ENCODE measurements at places on chromosomes 7 and 10.

GRCh38 chr7:6652446-6653011 is 15.4 kb downstream of the ZNF316 start:
- DNase-seq, result no peak

DNA sequence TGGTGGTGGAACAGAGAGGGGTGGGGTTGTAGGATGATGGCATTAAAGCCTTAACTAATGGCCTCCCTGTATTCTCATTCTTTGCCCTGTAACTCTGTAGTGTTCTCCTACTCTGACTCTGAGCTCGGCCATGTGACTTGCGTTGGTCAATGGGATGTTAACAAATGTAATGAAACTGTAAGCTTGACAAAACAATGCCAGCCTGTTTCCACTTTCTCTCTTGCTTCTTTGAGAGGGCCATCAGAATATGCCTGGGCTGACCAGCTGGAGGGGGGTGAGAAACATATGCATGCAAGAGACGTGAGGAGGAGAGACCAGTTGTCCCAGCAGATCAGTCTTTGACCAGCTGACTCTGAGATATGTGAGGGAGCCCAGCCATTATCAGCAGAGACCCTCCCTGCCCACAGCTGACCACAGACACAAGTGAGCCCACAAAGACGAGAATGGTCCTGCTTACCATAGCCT is 100.6 kb downstream of the ICA1 start:
- DNase-seq, result no peak

- no peak for DNase-seq
These were observed at the start of gene LANCL2 for GRCh38 chr7:55365205-55365674. TSS of gene LANCL2 (plus strand) at chr7:55365337. CDS start at chr7:55366026, 689 bp downstream.

GRCh38 chr10:124354411-124355382 is 64.0 kb downstream of the OAT start:
- DNase-seq, result peak; percentile 9

DNA sequence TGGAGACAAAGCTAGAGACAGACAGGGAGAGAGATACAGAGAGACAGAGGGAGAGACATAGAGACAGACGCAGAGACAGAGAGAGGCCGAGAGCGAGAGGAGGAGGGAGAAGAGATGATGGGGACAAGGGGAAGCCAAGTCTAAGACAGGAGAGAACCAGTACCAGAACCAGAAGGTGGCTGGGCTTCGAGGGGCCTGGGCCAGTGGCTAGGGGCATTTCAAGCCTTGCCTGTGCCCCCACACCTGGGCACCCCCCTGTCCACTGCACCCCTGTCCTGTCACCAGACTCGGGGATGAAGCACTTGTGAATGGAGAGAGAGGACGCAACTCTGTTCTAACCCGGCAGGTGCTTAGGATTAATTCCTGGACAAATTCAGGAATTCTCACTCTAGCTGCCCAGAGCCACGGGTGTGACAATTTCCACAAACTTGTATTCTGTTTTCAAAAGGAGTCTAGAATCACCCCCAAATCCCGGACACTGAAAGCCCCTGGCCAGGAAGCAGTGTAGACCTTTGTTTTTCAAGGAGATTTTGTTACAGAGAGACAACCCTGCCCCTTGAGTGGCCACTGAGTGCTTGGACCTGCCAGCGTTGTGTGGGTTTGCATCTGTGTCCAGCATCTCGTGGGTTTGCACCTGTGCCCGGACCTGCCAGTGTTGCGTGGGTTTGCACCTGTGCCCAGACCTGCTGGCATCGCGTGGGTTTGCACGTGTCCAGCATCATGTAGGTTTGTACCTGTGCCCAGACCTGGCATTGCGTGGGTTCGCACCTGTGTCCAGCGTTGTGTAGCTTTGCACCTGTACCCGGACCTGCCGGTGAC is 157.3 kb downstream of the WDR37 start:
- no peak for DNase-seq

DNA sequence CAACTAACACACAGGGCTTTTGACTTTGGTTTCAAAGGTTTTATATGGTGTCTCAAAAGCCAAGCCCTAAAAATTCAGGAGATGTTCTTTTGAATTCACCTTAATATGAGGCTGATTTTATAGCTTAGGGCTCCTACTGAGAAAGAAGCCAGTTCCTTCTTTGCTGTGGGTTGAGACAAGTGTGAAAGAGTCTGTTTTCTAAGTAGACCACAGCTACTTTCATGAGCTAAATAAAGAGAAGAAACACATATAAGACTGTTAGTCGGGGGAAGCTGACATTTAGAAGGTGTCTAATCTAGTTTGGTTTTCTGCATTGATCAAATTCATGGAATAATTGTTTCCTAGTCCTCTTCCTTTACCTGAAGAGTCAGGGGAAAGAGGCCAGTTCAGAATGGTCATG is 332.1 kb upstream of the CELF2 start:
- no peak for DNase-seq

DNA sequence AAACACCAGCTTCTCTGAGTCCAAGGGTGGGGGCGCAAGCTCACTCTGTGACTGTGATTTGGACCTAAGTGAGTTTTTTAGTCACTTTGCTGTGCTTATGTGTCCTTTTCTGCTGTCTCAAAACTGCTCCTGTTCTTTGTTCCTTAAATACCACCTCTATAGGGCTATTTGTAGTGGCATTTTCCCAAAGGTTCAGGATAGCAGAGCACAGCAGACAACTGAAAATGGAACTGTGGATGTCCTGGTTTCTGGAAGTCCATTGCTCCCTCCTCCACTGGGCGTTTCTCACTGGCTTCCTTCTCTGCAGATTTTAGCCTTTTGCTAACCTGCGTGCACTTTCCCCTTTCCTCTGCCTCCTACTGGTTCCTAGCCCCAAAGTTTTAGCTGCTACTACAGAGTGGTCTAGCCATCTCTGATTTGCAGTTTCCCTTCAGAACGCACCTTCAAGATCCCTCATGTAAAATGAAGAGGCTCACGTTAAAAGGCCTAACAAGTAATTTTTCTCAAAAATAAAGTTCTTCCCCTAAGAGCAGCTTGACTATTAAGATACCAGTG is 25.6 kb downstream of the BLVRA start:
- no peak for DNase-seq

DNA sequence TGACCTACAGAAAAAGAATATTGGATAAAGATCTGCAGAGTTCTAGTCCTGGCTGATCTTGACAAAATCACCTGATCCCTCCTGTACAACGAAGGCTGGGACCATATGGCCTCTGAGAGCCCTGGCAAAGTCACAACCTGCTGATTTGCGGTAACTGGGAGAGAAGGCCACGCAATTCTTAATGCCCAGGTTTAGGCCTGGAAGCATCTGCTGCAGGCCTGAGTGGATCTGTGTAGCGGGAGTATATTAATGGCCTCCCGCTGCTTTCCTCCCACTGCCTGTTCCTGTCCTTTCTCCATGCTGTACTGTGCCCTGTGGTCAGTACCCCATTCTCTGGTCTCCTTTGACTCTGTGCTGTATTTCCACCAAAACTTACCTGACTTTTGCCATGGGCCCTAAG is 24.2 kb downstream of the AKR1B1 start:
- DNase-seq, result no peak

- no peak for DNase-seq
These were observed 468.1 kb upstream of the NRP1 start for GRCh38 chr10:33802566-33802965.

DNA sequence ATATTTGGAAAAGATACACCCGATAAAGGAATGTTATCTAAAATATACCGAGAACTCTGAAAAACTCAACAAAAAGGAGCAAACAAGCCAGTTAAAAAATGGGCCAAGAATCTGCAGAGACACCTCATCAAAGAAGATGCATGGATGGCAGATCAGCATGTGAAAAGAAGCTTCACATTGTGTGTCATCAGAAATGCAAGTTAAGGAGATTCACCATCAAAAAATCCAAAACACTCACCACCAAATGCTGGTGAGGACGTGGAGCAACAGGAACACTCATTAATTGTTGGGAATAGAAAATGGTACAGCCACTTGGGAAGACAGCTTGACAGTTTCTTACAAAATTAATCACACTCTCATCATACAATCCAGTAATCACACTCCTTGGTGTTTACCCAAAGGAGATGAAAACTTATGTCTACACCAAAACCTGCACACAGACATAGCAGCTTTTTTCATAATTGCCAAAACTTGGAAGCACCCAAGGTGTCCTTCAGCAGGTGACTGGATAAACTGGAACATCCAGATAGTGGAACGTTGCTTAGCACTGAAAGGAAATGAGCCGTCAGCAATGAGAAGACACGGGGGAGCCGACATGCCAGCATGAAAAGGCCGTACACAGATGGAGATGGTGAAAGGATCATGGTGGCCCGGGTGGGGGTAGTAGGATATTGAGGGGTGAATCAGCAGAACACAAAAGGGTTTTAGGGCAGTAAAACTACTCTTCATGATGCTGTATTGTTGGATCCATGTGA is 27.9 kb upstream of the PWWP2B start:
- DNase-seq, result no peak

- DNase-seq, result no peak
These were observed 212.9 kb upstream of the SEMA3E start for GRCh38 chr7:83861876-83862275.

DNA sequence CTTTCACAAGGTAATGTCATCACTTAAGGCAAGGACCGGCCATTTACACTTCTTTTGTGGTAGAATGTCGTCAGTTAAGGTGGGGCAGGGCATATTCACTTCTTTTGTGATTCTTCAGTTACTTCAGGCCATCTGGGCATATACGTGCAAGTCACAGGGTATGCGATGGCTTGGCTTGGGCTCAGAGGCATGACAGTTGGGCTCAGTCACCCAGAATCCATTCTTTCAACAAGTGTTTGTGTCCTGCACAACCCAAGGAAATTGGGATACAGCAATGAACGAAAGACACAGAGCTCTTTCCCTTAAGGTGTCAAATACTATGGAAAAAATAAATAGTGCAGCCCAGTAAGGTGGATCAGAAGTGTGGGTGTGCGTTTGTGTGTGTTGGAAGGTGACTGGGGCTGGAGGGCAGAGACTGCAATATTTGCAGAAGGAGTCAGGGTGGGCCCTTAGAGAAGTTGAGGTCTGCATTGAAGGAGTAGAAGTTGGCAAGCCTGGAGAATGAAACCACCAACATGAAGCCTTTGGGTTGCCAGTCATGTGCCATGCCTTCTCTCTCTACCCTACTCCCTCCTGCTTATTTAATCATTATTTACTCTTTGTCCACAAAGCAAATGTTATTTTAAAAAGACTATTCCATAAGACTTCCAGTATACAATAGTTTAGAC is 222.8 kb upstream of the PRKCQ start:
- DNase-seq, result no peak

GRCh38 chr7:1534330-1535099 is 4.0 kb downstream of the MAFK start:
- no peak for DNase-seq

DNA sequence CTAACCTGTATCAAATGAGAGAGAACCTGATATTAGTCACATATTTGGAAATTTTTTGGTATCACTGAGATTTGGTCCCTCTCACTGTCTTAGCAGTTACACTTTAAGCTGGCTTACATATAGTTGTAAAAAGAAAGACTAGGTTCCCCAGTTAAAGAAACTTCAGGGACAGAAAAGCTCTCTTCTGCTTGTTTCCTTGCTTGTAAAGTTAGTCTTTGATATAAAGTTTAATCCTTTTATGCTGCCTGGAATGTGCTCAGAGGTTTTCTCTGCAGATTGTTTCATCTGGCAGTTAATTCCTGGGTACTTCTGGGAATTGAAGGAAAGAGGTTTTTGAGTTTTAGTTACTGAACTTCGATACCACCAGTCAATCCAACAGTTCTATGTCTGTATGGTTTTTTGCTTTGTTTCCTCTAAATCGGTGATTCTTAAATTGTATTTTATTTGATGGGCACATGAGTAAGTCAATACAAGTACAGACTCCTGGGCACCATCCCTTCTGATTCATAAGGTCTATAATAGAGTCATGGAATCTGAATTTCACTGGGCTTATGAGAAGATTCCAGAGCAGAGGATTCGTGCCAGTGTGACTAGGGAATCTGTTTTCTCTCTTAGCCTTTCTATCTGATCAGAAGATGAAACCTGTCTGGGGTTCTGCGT is 1080.9 kb upstream of the C7orf33 start:
- no peak for DNase-seq

- DNase-seq, result no peak
These were observed 61.7 kb downstream of the PROSER2 start for GRCh38 chr10:11884706-11885423.

GRCh38 chr10:123421461-123421860 is 244.7 kb upstream of the GPR26 start:
- no peak for DNase-seq

DNA sequence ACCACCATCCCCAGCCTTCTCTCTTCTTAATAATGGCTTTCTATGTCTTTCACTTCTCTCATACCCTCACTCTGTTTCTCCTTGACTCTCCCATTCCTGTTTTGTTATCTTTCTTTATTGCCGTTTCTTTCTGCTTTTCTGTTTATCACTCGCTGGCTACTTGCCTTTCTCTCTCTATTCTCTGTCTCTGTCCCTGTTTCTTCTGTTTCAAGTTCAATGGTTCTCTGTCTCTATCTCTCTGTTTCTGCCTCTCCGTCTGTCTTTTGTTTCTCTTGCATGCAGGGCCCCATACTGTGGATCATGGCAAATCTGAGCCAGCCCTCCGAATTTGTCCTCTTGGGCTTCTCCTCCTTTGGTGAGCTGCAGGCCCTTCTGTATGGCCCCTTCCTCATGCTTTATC is at the start of gene OR6V1:
Gene OR6V1, plus strand, starts transcription at position 301 of the 400 bp plus-strand sequence. Its CDS starts 0 bp downstream, at position 301.
- no peak for DNase-seq

- no peak for DNase-seq
These were observed 40.3 kb downstream of the DAGLB start for GRCh38 chr7:6407434-6407833.

GRCh38 chr10:100469756-100470155 is 6.9 kb downstream of the WNT8B start:
- DNase-seq, result no peak

DNA sequence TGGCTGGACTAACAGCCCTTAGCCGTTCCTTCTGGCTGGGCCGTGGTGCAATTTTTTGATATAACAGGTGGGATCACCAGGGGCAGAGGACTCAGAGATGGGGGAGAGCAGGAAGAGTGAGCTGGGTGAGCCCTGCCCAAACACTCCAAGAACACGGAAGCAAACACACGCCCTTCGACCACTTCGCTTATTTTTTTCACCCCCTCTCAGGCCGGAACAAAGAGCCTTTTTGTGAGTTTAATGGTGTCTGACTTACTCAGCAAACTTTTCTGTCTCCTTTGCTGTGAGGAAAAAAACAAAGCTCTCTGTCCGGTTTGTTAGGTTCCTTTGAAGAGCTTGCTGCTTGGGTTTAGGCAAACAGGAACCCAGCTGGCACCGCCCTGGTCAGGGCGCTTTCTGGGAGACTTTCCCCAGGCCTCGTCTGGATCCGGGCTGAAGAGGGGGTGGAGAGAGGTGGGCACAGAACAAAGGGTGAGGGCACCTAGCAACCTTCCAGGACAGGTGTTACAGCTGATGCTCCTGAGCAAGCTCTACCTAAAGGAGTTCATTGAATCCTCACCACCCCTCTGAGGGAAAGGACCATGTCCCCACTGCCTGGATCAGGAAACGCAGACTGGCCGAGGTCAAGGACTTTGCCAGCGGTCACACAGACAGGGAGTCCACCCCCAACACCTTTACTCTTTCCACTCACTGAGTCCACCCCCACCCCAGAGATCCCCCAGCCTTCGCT is 23.3 kb downstream of the CALML3 start:
- DNase-seq, result no peak

- no peak for DNase-seq
These were observed 29.7 kb downstream of the MKLN1 start for GRCh38 chr7:131357282-131357880.

- no peak for DNase-seq
These were observed 121.6 kb downstream of the SPAG6 start for GRCh38 chr10:22466763-22467334.

GRCh38 chr7:122764020-122764419 is 61.3 kb upstream of the RNF148 start:
- DNase-seq, result no peak

- no peak for DNase-seq
These were observed 2.7 kb upstream of the ARHGAP22 start for GRCh38 chr10:48607356-48608278.

Measured in GM18507 (cell line).